Progenitor cell of endocrine pancreas (in vitro differentiated cells): ENCODE measurements at places on chromosomes 4 and X. TPM values are rescaled to one million over a fixed set of nuclear protein-coding genes. Genes with fewer than 3 reads are reported as not detected.

RXFP1 gene
- total RNA-seq = not detected in 2 replicates

DTHD1 gene
- 0.12 and 0.29 TPM in 2 replicates for total RNA-seq

GABRB1 gene
- 1.2 and 1.6 TPM in 2 replicates for total RNA-seq

DCAF8L1 gene
- not detected in 2 replicates for total RNA-seq

MTM1 gene
- total RNA-seq = 9.4 and 12.1 TPM in 2 replicates

NPY1R gene
- total RNA-seq = 12.9 and 13.7 TPM in 2 replicates

PAGE1 gene
- not detected in 2 replicates for total RNA-seq

AWAT2 gene
- total RNA-seq = not detected in 2 replicates

FAM47E gene
- total RNA-seq = 3.4 and 4.0 TPM in 2 replicates

DNA sequence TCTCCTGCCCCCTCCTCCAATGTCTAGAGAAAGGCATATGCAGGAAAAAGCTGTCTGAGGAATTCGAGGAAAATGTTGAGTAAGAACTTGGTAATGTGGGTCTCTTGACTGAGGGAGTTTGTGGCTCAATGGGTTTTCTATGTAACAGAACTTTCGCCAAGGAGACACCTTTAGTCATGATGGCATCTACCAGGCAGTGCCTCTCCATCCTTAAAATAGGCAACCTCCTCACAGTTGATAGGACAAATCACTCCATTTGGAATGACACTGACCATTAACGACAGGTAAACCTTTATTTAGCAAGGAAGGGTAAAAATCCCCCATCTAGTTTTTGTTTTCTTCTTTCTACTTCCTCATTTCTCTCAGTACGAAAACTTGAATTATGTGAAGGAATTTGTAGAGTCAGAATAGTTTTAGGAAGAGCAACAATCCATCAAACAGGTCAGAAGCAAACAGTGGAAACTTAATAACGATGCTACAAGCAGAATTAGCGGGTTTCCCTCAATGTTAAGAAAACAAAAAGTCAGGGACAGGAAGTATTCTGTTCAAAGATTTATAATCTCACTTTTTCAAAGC lies 2.7 kb downstream of the GSX2 start:
- no peak for DNase-seq

- DNase-seq = no peak
Observed at GRCh38 chrX:46547857-46548256, 2.6 kb upstream of the ZNF674 start.

- no peak for DNase-seq
Observed at GRCh38 chrX:8126092-8126491, 45.0 kb downstream of the VCX2 start.

- no peak for DNase-seq
Observed at GRCh38 chr4:129239088-129239487, 143.1 kb downstream of the C4orf33 start.

DNA sequence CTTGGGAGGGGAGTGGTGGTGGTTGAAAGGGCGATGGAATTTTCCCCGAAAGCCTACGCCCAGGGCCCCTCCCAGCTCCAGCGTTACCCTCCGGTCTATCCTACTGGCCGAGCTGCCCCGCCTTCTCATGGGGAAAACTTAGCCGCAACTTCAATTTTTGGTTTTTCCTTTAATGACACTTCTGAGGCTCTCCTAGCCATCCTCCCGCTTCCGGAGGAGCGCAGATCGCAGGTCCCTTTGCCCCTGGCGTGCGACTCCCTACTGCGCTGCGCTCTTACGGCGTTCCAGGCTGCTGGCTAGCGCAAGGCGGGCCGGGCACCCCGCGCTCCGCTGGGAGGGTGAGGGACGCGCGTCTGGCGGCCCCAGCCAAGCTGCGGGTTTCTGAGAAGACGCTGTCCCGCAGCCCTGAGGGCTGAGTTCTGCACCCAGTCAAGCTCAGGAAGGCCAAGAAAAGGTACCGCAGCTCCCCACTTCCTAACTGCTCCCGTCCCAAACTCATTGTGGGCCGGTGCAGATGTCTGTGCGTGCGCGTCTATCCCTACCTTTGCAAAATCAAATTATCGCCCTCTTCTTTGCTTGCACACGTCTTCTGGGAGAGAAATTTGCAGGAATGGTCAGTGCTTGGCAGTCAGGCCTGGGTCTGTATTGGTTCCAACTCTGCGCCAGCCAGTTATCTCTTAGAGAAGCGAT lies 533 bp downstream of the IL15 start:
- DNase-seq = peak; percentile 19

- peak; percentile 20 for DNase-seq
Observed at GRCh38 chrX:130575831-130576389, 174.1 kb downstream of the RBMX2 start.

DNA sequence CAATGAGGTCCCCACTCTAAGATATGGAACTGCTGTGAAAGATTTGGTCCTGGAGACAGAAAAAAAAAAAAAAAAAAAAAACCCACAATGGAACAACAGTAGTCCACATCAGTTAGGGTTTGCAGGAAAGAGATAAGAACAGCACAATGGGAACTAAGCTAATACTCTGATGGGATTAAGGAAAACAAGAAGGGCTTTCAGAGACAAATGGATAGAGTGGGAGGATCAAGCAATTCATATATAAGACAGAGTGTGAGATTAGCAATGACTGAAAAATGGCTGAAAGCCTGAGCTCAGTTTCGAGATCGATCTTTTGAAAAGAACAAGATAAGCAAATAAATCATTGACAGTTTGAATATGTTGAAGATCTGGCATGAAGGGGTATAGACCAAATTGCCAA lies 188.4 kb upstream of the TRPC5 start:
- DNase-seq = no peak

GRCh38 chrX:136191171-136191570 lies 43.8 kb downstream of the FHL1 start:
- no peak for DNase-seq

GRCh38 chr4:156252358-156252921 lies 298.8 kb upstream of the CTSO start:
- no peak for DNase-seq

GRCh38 chrX:82816562-82816961 lies 691.5 kb upstream of the POU3F4 start:
- no peak for DNase-seq

GRCh38 chr4:137226900-137227299 lies 305.4 kb downstream of the PCDH18 start:
- no peak for DNase-seq

DNA sequence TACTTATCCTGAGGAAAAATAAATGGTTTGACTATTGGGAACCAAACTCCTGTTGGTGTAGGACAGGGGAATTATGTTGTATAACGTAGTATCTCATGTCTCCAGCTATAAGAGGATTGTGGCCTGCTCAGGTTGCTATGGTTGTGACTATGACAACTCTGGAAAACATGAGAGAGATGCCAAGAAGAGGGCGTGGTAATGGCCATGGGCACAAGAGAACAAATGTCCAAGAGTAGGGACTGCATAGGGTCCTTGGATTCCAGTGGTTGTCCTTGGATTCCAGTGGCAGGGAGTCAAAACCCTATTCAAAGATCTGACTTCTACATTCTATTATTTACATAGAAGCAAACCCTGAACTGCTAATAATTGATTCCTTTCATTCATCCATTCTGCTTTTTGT lies 6.8 kb upstream of the MOB1B start:
- no peak for DNase-seq

DNA sequence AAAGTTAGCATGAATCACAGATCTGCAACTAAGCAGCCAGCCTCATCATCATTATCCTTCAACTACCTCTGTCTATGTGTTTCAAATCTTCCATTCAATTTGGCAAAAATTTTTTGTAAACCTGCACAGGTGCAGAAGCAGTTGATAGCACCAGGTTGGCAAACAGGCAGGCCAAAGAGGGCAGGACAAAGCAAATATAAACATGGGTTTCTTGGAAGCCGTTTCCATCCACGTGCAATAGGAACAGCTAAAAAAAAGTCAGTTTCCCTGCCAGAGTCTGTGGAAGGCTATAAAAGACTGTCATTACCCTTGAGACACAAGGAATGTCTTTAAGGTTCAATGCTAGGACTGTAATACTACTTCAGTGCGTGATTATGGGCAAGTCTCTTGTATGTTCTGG lies 253.2 kb downstream of the PDHA2 start:
- DNase-seq = no peak

- no peak for DNase-seq
Observed at GRCh38 chrX:74259885-74260491, 44.0 kb upstream of the ZCCHC13 start.

DNA sequence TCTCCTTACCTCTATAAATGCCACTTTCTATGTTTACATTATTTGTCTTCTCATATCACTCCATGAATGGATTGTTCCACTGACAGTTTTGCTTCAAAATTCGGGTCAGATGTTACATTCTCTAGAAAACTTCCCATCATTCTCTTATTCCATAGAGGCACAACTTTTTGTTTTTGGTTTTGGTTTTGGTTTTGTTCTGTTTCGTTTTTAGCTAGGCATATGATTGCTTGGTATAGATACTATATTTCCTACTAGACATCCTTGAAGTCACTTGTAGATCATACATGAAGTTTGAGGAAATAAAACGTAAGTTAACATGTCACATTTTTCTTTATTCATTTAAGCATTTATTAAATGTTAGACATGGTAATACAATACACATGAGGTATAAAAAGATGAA lies 961.0 kb downstream of the PCDH18 start:
- DNase-seq = no peak

DNA sequence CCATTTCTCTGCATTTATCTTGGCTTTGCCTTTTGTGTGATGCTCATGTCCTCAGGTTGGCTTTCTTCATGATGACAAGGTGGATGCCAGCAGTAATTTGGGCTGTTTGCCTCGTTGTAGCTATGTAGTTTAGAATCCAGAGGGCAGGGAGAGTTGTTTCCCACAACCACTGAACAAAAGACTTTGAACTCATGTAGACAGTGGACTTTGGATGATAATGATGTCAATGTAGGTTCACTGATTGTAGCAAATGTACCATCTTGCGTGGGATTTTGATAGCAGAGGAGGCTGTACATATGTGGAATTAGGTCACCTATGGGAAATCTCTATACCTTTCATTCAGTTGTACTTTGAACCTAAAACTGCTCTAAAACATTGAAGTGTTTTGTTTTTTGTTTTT lies 41.3 kb downstream of the MND1 start:
- DNase-seq = no peak

GRCh38 chr4:24470666-24471485 lies 113.5 kb downstream of the DHX15 start:
- DNase-seq = peak; percentile 19

- no peak for DNase-seq
Observed at GRCh38 chr4:91887926-91888325, 415.8 kb upstream of the GRID2 start.

GRCh38 chrX:107750263-107750662 lies 25.3 kb downstream of the TSC22D3 start:
- no peak for DNase-seq

DNA sequence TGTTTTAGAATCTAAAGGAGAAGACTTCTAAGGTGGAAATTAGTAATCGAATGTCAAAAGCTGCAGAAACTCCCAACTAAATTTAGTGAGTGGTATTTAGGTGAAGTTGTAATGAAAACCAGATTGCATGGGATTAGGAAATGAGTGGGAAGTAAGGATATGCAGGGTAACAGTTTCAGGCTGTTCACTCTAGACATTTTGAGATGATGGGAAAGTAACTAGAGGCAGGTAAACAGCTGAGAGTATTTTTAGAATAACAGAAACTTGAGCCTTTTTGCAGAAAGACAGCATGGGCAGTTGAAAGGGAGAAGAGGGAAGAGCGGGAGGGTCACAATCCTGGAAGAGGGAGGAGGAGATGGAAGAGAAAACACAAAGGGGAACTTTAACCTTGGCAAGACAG lies 12.7 kb downstream of the SPRY1 start:
- DNase-seq = no peak

DNA sequence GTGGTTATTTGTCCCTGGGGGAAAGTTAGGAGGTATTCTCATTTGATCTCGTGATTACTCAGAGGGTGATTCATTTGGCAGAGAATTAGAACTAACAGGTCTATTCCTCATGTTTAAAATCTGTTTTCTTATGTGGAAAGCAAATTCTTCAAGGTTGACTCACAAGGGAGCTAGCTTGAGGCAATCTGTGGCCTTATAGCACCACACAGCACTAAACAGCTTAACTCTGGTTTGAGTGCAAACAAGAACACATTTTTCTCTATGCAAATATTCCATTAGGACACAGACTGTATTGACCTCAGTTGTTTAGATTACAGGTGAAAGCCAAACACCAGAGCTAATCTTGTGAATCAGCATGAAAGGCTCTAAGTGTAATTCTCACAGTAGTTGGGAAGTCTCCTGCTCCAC lies 694.4 kb upstream of the POU3F4 start:
- no peak for DNase-seq

DNA sequence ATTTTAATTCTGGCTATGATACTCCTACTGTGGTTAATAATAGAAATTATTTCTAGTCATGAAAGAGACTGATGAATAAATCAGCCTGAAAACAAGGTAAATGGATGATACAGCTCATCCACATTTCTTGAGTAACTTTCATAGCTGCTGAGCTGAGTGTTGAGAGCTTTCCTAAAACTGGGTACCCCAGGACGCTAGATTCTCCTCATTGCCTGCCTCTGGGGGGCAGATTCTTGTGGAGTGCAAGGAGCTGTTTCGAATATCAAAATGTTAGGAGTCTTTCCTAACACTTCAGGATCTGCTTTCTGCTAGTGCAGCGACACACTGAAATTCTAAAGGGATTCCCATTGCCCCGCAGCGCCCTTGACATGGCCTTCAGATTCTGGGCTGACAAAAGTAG lies 2.1 kb downstream of the MND1 start:
- no peak for DNase-seq

- DNase-seq = no peak
Observed at GRCh38 chrX:54994099-54994498, at the start of gene PFKFB1. Gene PFKFB1, minus strand, starts transcription at chrX:54994188. Its CDS starts 181 bp downstream, at chrX:54994007.

- DNase-seq = no peak
Observed at GRCh38 chrX:14598330-14598729, 69.0 kb downstream of the GLRA2 start.
